ENCODE measurements at places on chromosomes 2 and 18. TPM values are rescaled to one million over a fixed set of nuclear protein-coding genes. Genes with fewer than 3 reads are reported as not detected.

The NR4A2 gene
- 1.9 TPM for polyA plus RNA-seq

The ABCG8 gene
- 0.02 TPM for polyA plus RNA-seq

The SH2D6 gene
- not detected for polyA plus RNA-seq

The DYNAP gene
- polyA plus RNA-seq = 0.22 TPM

DNA sequence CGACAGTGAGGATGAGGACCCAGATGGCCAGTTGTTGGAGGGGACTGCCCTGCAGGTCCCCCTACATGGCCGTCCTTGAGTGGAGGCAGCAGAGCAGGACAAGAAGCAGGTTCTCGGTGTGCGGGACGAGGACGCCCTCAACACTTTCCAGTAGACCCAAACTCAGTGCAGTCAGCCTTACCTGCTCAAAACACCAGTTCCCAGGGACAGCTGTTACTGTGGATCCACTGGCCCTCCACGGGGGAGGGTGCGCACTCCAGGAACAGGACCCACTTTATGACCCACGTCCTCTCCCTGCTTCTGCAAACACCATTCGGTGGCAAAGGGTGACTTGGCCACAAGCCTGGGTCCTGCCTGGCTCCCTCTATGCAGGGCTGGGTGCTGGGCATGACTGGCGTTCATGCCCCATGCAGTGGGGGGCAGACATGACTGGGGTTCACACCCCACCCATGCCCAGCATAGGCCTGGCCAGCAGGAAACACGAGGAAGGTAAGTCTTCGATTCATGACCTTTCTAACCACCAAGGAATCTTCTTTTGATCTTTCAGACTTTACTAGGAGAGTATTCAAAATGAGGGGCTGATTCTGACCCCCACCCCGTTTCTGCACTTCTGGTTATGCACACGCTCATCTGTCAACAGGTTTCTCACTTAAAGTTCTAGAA, 233.7 kb downstream of the HDAC4 start:
- no peaks in the 10 kb centered on the region for H3K27me3 ChIP-seq
- peaks cover 87% of the 10 kb centered on the region for H3K36me3 ChIP-seq
- H3K27ac ChIP-seq = no peak overlapping the region
- peak; percentile 59 for DNase-seq
- no peaks in the 10 kb centered on the region for H3K4me1 ChIP-seq
- no peak overlapping the region for H3K4me3 ChIP-seq

GRCh38 chr2:134446383-134447017, 192.6 kb downstream of the MGAT5 start:
- no peak overlapping the region for H3K4me3 ChIP-seq
- H3K27ac ChIP-seq = no peak overlapping the region
- peaks cover 56% of the 10 kb centered on the region for H3K36me3 ChIP-seq
- H3K4me1 ChIP-seq = peaks cover 24% of the 10 kb centered on the region

DNA sequence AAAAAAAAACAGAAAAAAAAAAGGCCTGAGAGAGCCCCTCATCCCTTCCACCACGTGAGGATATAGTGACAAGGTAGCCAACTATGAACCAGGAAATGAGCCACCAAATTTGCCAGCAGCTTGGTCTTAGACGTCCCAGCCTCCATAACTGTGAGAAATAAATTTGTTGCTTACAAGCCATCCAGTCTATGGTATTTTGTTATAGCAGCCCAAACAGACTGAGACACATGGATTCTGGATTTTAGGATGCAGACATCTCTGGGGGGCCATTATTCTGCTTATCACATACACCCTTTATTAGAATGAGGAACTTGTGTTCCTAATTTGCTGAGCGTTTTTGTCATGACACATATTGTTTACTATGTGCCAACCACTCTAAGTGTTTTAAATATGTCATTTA, 5.4 kb upstream of the YIPF4 start:
- H3K4me1 ChIP-seq = peaks cover 2% of the 10 kb centered on the region
- no peaks in the 10 kb centered on the region for H3K27me3 ChIP-seq
- H3K36me3 ChIP-seq = no peaks in the 10 kb centered on the region
- DNase-seq = no peak
- H3K27ac ChIP-seq = no peak overlapping the region

Data from spleen (tissue), 13 donors.